A549 treated with ZK216348 at 1 μM for 4 hours (cell line): ENCODE measurements at places on chromosomes 13 and 19. TPM values are rescaled to one million over a fixed set of nuclear protein-coding genes. Genes with fewer than 3 reads are reported as not detected.

The METTL21C gene
- not detected in 5 replicates for total RNA-seq

The RGCC gene
- total RNA-seq: 3.2 to 5.5 TPM (median 4.0 TPM) in 5 replicates

The ZNF547 gene
- 1.2 to 3.6 TPM (median 1.8 TPM) in 5 replicates for total RNA-seq

The RUBCNL gene
- total RNA-seq: 0.08 to 0.11 TPM (median 0.11 TPM) in 3 of 5 replicates, not detected in the others

The CGB2 gene
- total RNA-seq: 0.41 to 0.94 TPM in 2 of 5 replicates, not detected in the others

The ATP13A1 gene
- total RNA-seq: 19.9 to 37.0 TPM (median 34.3 TPM) in 5 replicates

The CEACAM1 gene
- 1.3 to 2.4 TPM (median 2.3 TPM) in 5 replicates for total RNA-seq

The PSG7 gene
- 0.14 to 0.29 TPM in 2 of 5 replicates, not detected in the others for total RNA-seq

The COMP gene
- 0.09 to 0.15 TPM (median 0.12 TPM) in 4 of 5 replicates, not detected in the other for total RNA-seq

The INAFM1 gene
- 4.4 to 12.1 TPM (median 10.8 TPM) in 5 replicates for total RNA-seq

The PSG11 gene
- not detected in 5 replicates for total RNA-seq

The CERS1 gene
- total RNA-seq: 3.1 to 7.2 TPM (median 6.3 TPM) in 5 replicates

The LIN37 gene
- 21.9 to 27.2 TPM (median 23.2 TPM) in 5 replicates for total RNA-seq

The ZNF324B gene
- 5.7 to 7.9 TPM (median 7.0 TPM) in 5 replicates for total RNA-seq

The CEACAM3 gene
- total RNA-seq: not detected in 5 replicates

The ZNF492 gene
- not detected in 5 replicates for total RNA-seq

The DLL3 gene
- 7.4 to 12.3 TPM (median 10.9 TPM) in 5 replicates for total RNA-seq

The ZNF805 gene
- total RNA-seq: 1.1 to 2.6 TPM (median 2.1 TPM) in 5 replicates

The SCEL gene
- total RNA-seq: 0.49 to 0.88 TPM (median 0.78 TPM) in 5 replicates

The F10 gene
- total RNA-seq: not detected in 5 replicates

The ZNF543 gene
- 1.3 to 2.1 TPM (median 1.8 TPM) in 5 replicates for total RNA-seq

The OR4F17 gene
- not detected in 5 replicates for total RNA-seq

The ZNF320 gene
- total RNA-seq: not detected in 5 replicates

The PRR19 gene
- total RNA-seq: 3.5 to 4.9 TPM (median 3.7 TPM) in 5 replicates

The STARD13 gene
- 3.4 to 5.2 TPM (median 5.0 TPM) in 5 replicates for total RNA-seq

The ARHGAP33 gene
- 3.3 to 8.9 TPM (median 8.1 TPM) in 5 replicates for total RNA-seq

The GTF3A gene
- total RNA-seq: 98.8 to 112 TPM (median 102 TPM) in 5 replicates

The LGALS14 gene
- total RNA-seq: not detected in 5 replicates

The PLD3 gene
- 224 to 275 TPM (median 254 TPM) in 5 replicates for total RNA-seq

The NMRK2 gene
- not detected in 5 replicates for total RNA-seq

The CGB1 gene
- not detected in 5 replicates for total RNA-seq

The IZUMO2 gene
- not detected in 5 replicates for total RNA-seq

The GPR12 gene
- not detected in 5 replicates for total RNA-seq

The ZNF296 gene
- total RNA-seq: 5.5 to 12.5 TPM (median 11.8 TPM) in 5 replicates

The OVOL3 gene
- total RNA-seq: 0.23 TPM in 1 of 5 replicates, not detected in the others

The LDLR gene
- total RNA-seq: 21.9 to 29.9 TPM (median 27.9 TPM) in 5 replicates

The TNFRSF19 gene
- total RNA-seq: 2.4 to 4.0 TPM (median 3.5 TPM) in 5 replicates

The EMP3 gene
- 449 to 529 TPM (median 467 TPM) in 5 replicates for total RNA-seq

The CDC34 gene
- total RNA-seq: 53.3 to 112 TPM (median 108 TPM) in 5 replicates

The KIR3DL1 gene
- total RNA-seq: not detected in 5 replicates

The ZNF836 gene
- total RNA-seq: 0.33 to 0.95 TPM (median 0.52 TPM) in 5 replicates

The IL4I1 gene
- 0.19 to 0.88 TPM (median 0.64 TPM) in 5 replicates for total RNA-seq

The HSPB6 gene
- 0.15 to 0.33 TPM (median 0.25 TPM) in 5 replicates for total RNA-seq

The TMEM145 gene
- 2.5 to 3.9 TPM (median 3.2 TPM) in 5 replicates for total RNA-seq

The ZNF729 gene
- total RNA-seq: not detected in 5 replicates

The PGLYRP2 gene
- total RNA-seq: not detected in 5 replicates

The THSD1 gene
- 7.3 to 8.2 TPM (median 7.6 TPM) in 5 replicates for total RNA-seq

The ZNF536 gene
- total RNA-seq: not detected in 5 replicates

The SHD gene
- not detected in 5 replicates for total RNA-seq

The C13orf46 gene
- 0.15 to 0.49 TPM (median 0.20 TPM) in 4 of 5 replicates, not detected in the other for total RNA-seq

The LHB gene
- not detected in 5 replicates for total RNA-seq

The CAMSAP3 gene
- 2.4 to 6.9 TPM (median 4.3 TPM) in 5 replicates for total RNA-seq

The MAG gene
- not detected in 5 replicates for total RNA-seq

The KLK1 gene
- 0.15 TPM in 1 of 5 replicates, not detected in the others for total RNA-seq

The LAIR1 gene
- total RNA-seq: not detected in 5 replicates

The SLC6A16 gene
- 0.60 to 1.3 TPM (median 0.90 TPM) in 5 replicates for total RNA-seq

The RNF17 gene
- not detected in 5 replicates for total RNA-seq

The ZNF579 gene
- 14.9 to 40.1 TPM (median 32.3 TPM) in 5 replicates for total RNA-seq
